ENCODE measurements at places on chromosomes 13 and 19. TPM values are rescaled to one million over a fixed set of nuclear protein-coding genes. Genes with fewer than 3 reads are reported as not detected.

DNA sequence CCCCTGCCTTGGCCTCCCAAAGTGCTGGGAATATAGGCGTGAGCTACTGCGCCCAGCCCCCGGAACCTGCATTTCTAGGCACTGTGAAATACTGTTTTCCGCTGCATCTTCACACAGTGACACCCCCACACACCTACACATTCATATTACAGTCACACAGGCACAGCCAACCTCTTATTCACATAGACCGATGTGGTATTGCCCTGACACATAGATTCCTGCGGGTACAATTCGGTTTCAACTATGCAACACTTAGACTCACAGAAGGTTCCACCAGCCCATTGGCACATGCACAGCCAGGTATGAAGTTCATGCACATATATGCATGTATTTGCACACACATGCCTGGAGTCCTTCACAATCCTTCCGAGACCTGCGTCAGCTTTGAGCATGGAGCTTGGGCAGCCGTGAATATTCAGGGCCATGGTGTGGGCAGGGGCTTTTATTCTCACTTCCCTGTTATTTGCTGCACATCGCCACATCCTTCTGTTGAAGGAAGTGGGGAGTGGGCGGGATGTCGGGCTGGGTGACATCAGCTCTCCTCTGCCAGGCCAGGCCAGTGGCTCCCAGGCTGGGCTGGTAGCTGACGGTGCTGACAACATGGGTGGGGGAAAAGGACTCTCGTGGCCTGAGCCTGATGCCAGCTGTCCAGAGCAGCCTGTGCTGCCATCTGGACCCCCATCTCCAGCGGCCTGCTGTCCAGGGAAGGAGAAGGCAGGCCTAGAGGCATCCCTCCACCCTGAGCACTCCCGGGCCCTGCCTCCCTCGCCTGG, 5.4 kb upstream of the CDC37 start:
- no peaks in the 10 kb centered on the region for H3K27me3 ChIP-seq
- peaks cover 69% of the 10 kb centered on the region for H3K4me1 ChIP-seq
- peak; percentile 84 for DNase-seq

GRCh38 chr13:71860547-71861138, 6.4 kb downstream of the DACH1 start:
- H3K27ac ChIP-seq, result no peak overlapping the region
- peaks cover 23% of the 10 kb centered on the region for H3K27me3 ChIP-seq
- no peaks in the 10 kb centered on the region for H3K36me3 ChIP-seq
- DNase-seq, result no peak
- peaks cover 8% of the 10 kb centered on the region for H3K4me1 ChIP-seq

- peaks cover 3% of the 10 kb centered on the region for H3K4me1 ChIP-seq
- no peak overlapping the region for H3K4me3 ChIP-seq
- H3K27ac ChIP-seq, result no peak overlapping the region
- no peaks in the 10 kb centered on the region for H3K27me3 ChIP-seq
- H3K36me3 ChIP-seq, result no peaks in the 10 kb centered on the region
These were observed 4.2 kb downstream of the MISP start for GRCh38 chr19:755063-755462.

DNA sequence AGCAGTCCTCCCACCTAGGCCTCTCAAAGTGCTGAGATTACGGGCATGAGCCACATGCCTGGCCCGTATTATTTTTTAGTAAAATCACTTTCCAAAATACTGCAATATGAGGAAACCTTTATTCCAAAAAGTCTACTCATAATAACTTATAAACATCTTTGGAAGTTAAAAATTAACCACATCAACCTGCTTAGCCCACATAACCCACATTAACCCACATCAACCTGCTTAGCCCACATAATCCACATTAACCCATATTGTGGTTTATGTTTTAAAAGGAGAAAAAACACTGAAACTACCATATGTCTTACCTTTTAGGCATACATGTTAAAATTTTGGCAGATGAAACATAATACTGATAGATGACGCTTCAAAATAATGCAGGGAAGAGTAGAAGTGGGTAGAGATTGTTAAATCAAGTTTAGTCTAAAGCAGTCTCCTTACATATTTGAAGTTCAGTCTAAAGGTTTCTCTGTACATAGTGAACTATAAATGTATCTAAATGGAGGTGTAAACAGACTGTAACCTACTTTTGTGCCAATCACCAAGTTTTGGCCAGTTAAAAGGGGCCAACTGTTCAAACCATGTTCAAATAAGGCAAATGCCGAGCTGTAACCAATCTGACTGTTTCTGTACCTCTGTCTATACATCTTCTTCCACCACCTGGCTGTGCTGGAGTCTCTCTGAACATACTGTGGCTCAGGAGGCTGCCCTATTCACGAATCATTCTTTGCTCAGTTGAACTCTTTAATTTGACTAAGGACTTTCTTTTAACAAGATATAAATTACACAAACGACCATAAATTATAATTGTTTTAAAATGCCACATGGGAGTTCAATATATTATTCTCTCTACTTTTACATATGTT, 14.5 kb downstream of the KPNA3 start:
- no peak for DNase-seq
- peaks cover 38% of the 10 kb centered on the region for H3K4me1 ChIP-seq
- no peak overlapping the region for H3K4me3 ChIP-seq
- H3K27me3 ChIP-seq, result no peaks in the 10 kb centered on the region
- no peak overlapping the region for H3K27ac ChIP-seq

- no peak overlapping the region for H3K27ac ChIP-seq
- no peak for DNase-seq
- no peaks in the 10 kb centered on the region for H3K27me3 ChIP-seq
These were observed 25.4 kb upstream of the ZMYM5 start for GRCh38 chr13:19888799-19889198.

GRCh38 chr19:55638864-55639359, 1.9 kb upstream of the ZNF580 start:
- DNase-seq, result peak; percentile 81
- peak overlapping the region; percentile 32 for H3K4me3 ChIP-seq
- peaks cover 45% of the 10 kb centered on the region for H3K36me3 ChIP-seq
- H3K27me3 ChIP-seq, result no peaks in the 10 kb centered on the region

GRCh38 chr19:970695-971094, 13.4 kb upstream of the WDR18 start:
- peak; percentile 46 for DNase-seq
- no peak overlapping the region for H3K27ac ChIP-seq
- H3K27me3 ChIP-seq, result no peaks in the 10 kb centered on the region
- H3K4me1 ChIP-seq, result no peaks in the 10 kb centered on the region
- peaks cover 29% of the 10 kb centered on the region for H3K36me3 ChIP-seq

Gene CNN2
- total RNA-seq, result 130 TPM

Gene PABPC3
- total RNA-seq, result 0.74 TPM

Data from activated CD4-positive, alpha-beta T cell treated with anti-CD3 and anti-CD28 coated beads for 36 hours (primary cell).